Neural progenitor cell (in vitro differentiated cells): ENCODE measurements at places on chromosomes 7 and 10.

DNA sequence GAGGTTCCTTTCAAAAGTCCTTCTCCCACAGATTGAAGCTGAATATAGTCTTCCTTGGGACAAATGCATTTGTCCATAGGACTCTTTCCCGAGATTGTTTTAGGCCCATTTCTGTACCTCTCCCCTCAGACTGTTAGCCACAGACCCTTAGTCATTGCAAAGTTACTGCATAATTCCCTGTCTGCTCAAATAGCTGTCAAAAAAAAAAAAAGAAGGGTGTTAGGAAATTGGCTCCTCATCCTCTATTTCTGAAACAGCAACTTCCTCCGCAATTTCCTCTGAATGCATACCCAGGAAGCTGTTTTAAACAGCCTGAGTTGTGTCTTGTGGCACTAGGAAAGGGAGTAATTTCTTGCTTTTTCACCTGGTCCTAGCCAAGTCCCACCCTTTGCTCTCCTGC, 5.4 kb downstream of the LRRC4 start:
- peaks cover 79% of the 10 kb centered on the region for H3K4me1 ChIP-seq
- H3K27ac ChIP-seq = no peak overlapping the region
- no peaks in the 10 kb centered on the region for H3K27me3 ChIP-seq
- no peak overlapping the region for H3K4me3 ChIP-seq
- peaks cover 3% of the 10 kb centered on the region for H3K36me3 ChIP-seq

GRCh38 chr10:100744987-100745881, at the start of gene PAX2:
TSS of gene PAX2 (plus strand) at chr10:100745582. CDS start at chr10:100746261, 679 bp downstream.
- H3K27me3 ChIP-seq = peaks cover 100% of the 10 kb centered on the region
- peaks cover 73% of the 10 kb centered on the region for H3K4me1 ChIP-seq
- H3K36me3 ChIP-seq = no peaks in the 10 kb centered on the region
- no peak within 1 kb of the TSS for H3K27ac ChIP-seq

- H3K27me3 ChIP-seq = no peaks in the 10 kb centered on the region
- H3K4me1 ChIP-seq = no peaks in the 10 kb centered on the region
- H3K27ac ChIP-seq = no peak overlapping the region
- DNase-seq = no peak
- H3K4me3 ChIP-seq = no peak overlapping the region
- no peaks in the 10 kb centered on the region for H3K36me3 ChIP-seq
These were observed 450.0 kb downstream of the HTR7 start for GRCh38 chr10:90407851-90408250.

GRCh38 chr7:128727239-128727638, 11.9 kb upstream of the CALU start:
- DNase-seq = no peak
- no peak overlapping the region for H3K27ac ChIP-seq
- H3K4me1 ChIP-seq = peaks cover 4% of the 10 kb centered on the region

DNA sequence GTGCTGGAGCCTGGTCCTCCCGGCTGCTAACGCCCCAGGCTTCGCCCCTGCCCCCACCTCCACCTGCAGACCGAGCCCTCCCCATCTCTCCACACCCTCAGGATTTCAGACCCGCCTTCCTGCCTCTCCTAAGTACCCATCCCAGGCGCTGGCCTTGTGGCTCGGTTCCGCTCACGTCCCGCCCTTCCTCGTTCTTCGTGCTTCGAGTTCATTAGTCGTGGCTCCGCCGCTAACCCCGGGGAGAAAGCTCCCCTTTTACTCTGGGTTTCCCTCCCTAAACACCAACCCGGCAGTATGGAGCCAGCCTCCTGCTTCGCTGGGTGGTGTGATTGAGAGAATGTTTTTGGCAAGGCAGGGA, 11.2 kb downstream of the EMX2 start:
- no peaks in the 10 kb centered on the region for H3K36me3 ChIP-seq
- H3K27me3 ChIP-seq = peaks cover 84% of the 10 kb centered on the region
- peak overlapping the region; percentile 45 for H3K4me3 ChIP-seq
- peaks cover 53% of the 10 kb centered on the region for H3K4me1 ChIP-seq
- no peak overlapping the region for H3K27ac ChIP-seq

- H3K36me3 ChIP-seq = no peaks in the 10 kb centered on the region
- no peaks in the 10 kb centered on the region for H3K27me3 ChIP-seq
- no peak overlapping the region for H3K4me3 ChIP-seq
- H3K4me1 ChIP-seq = peaks cover 16% of the 10 kb centered on the region
- peak overlapping the region; percentile 88 for H3K27ac ChIP-seq
These were observed 43.1 kb downstream of the FOXK1 start for GRCh38 chr7:4725014-4725849.

- no peaks in the 10 kb centered on the region for H3K4me1 ChIP-seq
- H3K36me3 ChIP-seq = no peaks in the 10 kb centered on the region
- no peak for DNase-seq
- H3K27ac ChIP-seq = no peak overlapping the region
These were observed 40.8 kb downstream of the COPG2 start for GRCh38 chr7:130627775-130628174.

DNA sequence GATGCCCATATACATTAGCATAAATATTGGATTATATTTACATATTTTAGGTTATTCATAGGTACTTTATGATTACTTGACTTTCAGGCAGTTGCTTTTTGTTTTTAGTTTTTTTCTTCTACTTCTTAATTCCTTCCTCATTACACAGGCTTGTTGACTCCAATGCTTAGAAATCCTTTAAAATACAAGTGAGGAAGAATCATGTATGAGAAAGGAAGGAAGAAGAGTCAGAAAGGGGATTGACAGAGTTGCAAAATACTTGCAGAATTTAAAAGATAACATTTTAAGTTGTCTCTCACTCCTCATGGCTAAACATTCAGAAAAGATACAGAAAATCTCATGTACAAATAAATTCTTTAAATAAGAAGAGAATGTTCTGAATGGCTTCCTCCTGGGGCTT, 61.9 kb downstream of the ATXN7L1 start:
- H3K4me3 ChIP-seq = no peak overlapping the region
- no peaks in the 10 kb centered on the region for H3K27me3 ChIP-seq
- H3K36me3 ChIP-seq = no peaks in the 10 kb centered on the region
- no peak for DNase-seq
- no peaks in the 10 kb centered on the region for H3K4me1 ChIP-seq

DNA sequence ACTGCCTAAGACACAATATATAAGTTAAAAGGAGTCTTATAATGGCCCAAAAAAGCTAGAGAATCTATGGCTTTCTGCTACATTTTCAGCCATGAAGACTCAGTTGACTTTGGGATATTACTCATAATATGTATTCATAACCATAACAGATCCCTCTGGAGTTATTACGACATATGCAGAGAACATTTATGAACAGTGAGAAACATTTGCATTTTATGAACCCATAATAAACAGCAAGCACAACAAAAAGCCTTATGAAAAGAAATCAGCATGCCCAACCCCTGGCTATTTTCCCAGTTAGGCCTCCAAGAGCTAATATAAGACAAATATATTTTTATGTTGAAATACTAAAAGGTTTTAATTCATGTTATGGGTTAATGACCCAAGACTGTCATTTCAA, 52.4 kb downstream of the ARMH3 start:
- H3K27me3 ChIP-seq = no peaks in the 10 kb centered on the region
- DNase-seq = no peak
- peaks cover 14% of the 10 kb centered on the region for H3K4me1 ChIP-seq
- peaks cover 4% of the 10 kb centered on the region for H3K36me3 ChIP-seq
- no peak overlapping the region for H3K4me3 ChIP-seq

- no peaks in the 10 kb centered on the region for H3K27me3 ChIP-seq
- H3K36me3 ChIP-seq = no peaks in the 10 kb centered on the region
- DNase-seq = no peak
- H3K27ac ChIP-seq = no peak overlapping the region
- peaks cover 9% of the 10 kb centered on the region for H3K4me1 ChIP-seq
These were observed 20.3 kb upstream of the SAMD8 start for GRCh38 chr10:75091146-75091545.

GRCh38 chr7:147513451-147513850, 1077.1 kb upstream of the C7orf33 start:
- no peaks in the 10 kb centered on the region for H3K36me3 ChIP-seq
- H3K4me1 ChIP-seq = no peaks in the 10 kb centered on the region
- H3K27me3 ChIP-seq = no peaks in the 10 kb centered on the region
- H3K4me3 ChIP-seq = no peak overlapping the region

- no peak overlapping the region for H3K4me3 ChIP-seq
- no peaks in the 10 kb centered on the region for H3K27me3 ChIP-seq
- peak; percentile 75 for DNase-seq
- H3K36me3 ChIP-seq = peaks cover 4% of the 10 kb centered on the region
- no peaks in the 10 kb centered on the region for H3K4me1 ChIP-seq
- H3K27ac ChIP-seq = no peak overlapping the region
These were observed 123.6 kb downstream of the RNF32 start for GRCh38 chr7:156764016-156764669.

DNA sequence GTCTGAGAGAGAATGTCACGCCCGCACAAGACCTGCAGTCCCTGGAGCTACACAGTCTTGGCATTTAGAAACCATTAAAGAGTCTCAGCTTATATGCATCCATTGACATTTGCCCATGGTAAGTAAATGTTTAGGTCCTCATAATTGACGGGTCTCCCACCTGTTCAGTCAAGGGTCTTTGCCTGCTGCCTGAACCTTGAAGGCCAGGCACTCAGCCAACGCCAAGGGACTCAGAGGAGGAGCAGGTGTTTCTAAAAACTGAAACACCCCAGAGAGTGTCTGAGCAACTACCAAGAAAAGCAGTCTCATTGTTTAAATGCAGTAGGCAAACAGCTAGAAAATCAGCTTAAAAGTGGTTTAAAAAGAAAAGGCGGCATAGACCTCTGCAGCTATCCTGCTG, 264.7 kb upstream of the AKR1E2 start:
- no peaks in the 10 kb centered on the region for H3K27me3 ChIP-seq
- H3K36me3 ChIP-seq = no peaks in the 10 kb centered on the region
- H3K4me3 ChIP-seq = no peak overlapping the region
- peaks cover 6% of the 10 kb centered on the region for H3K4me1 ChIP-seq

DNA sequence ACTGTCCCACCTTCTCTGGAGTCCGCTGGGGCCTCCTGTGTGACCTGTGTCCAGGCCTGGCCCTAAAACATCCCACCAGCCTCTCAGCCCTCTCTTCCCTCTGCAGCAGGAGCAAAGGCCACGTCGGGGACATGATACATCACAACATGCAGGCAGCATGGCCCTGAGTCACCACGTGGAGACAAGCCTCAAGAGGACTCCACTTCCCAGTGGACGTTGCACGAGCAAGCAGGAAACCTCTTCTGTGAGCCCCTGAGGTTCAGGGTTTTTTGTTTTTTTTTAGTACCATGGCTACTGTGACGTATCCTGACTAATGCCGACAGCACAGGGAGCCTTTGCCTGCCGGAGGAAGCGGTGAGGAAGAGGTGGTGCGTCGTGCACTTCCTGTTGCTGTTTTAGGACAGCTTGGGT, 165.9 kb downstream of the DNAJB6 start:
- H3K36me3 ChIP-seq = no peaks in the 10 kb centered on the region
- no peak for DNase-seq
- H3K4me3 ChIP-seq = no peak overlapping the region
- no peak overlapping the region for H3K27ac ChIP-seq
- no peaks in the 10 kb centered on the region for H3K4me1 ChIP-seq
- peaks cover 56% of the 10 kb centered on the region for H3K27me3 ChIP-seq

DNA sequence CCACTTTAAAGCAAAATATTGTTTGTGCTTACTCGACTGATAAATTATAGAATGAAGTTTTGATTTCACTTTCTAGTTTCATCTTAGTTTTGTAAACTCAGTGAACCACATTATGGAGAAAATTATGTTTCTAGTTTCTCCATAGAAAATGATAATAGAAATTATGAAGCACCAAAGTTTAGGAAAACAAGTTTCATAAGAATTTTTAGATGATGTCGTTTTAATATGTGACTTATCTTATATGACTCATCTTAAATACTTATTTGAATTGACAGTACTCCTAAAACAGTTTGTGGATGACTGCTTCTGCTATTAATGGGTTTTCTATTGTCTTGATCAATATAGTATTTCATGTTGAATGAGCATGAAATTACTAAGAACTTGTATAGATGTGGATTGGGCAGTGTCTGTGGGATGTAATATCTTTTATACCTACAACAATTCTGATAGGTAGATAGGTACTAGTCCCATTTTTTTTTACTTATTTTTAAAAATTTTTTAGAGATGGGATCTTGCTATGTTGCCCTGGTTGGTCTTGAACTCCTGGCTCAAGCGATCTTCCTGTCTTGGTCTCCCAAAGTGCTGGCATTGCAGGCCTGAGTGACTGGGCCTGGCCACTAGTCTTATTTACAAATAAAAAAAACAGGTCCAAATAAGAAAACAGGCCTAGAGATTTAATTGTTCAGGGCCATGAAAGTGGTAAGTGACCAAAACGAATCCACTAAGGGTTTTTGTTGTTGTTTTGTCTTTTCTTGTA, 3.7 kb downstream of the HBP1 start:
- H3K4me3 ChIP-seq = no peak overlapping the region
- no peaks in the 10 kb centered on the region for H3K36me3 ChIP-seq
- H3K4me1 ChIP-seq = peaks cover 26% of the 10 kb centered on the region
- no peaks in the 10 kb centered on the region for H3K27me3 ChIP-seq

GRCh38 chr10:72459301-72459700, 104.6 kb upstream of the DNAJB12 start:
- H3K4me3 ChIP-seq = no peak overlapping the region
- peaks cover 12% of the 10 kb centered on the region for H3K4me1 ChIP-seq
- H3K27me3 ChIP-seq = no peaks in the 10 kb centered on the region
- no peaks in the 10 kb centered on the region for H3K36me3 ChIP-seq
- no peak for DNase-seq

DNA sequence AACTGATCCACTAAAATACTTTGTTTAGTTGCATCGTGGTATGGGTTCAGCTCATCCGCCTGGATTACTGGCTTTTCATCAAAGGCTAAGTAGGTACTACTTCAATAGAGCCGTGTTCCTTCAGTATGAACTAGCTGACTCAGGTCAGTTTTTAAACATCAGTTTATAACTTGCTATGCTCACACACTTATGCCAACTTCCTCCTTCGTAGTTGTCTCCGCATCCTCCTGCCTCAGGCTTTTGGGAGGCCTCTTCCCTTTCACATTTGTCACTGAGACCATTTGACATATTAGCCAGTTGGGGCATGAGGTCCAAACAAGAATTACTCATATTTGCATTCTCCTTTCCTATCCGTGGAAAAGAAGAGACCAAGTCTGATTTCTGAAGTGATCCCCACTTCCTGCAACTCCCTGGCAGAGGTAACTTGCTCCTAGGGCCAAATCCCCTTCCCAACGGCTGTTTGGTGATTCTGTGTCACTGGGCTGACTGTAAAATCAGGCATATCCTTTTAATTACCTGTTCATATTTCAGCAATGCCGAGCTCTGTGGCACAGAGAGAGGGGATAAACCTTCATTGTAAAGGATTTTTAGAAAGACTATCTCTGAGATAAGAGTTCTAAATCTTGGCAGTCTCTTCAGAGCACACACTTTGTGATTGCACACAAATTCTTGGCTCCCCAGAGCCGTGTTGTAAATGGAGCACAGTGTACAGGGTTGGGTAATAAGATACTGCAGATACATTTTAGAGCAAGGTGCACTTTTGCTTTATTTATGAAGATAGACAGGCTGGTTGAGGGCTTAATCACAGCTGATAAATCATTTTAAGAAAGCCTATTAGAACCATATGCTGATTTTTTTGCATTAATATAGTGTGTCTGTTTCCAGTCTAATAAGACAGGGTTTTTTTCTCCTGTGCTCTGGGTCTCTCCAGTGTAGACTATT, 108.0 kb downstream of the CREB5 start:
- H3K27me3 ChIP-seq = no peaks in the 10 kb centered on the region
- H3K4me3 ChIP-seq = no peak overlapping the region
- H3K36me3 ChIP-seq = no peaks in the 10 kb centered on the region
- no peak for DNase-seq
- peaks cover 22% of the 10 kb centered on the region for H3K4me1 ChIP-seq
